Stomach (tissue), 19 donors: ENCODE measurements at places on chromosomes 2 and 18. TPM values are rescaled to one million over a fixed set of nuclear protein-coding genes. Genes with fewer than 3 reads are reported as not detected.

DNA sequence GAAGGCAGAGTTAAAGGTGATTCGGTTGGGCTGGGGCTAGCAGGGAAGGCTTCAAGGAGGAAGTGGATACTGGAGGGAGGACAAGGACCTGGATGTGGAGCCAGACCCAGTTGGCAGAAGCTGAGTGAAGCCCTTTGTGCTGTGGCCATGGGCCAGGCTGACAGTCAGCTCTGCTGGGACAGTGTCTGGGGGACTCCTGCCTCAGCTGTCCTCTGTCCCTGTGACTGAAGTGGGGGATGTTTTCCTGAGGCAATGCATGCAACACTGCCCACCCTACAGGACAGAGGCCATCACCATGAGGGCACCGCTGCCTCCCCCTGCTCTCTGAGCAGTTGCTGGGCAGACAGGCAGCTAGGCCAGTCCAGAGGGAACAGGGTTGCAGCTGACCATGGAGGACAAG is 40.0 kb downstream of the ST8SIA5 start:
- DNase-seq = no peak

SDC1 gene
- total RNA-seq = 140 TPM

DNA sequence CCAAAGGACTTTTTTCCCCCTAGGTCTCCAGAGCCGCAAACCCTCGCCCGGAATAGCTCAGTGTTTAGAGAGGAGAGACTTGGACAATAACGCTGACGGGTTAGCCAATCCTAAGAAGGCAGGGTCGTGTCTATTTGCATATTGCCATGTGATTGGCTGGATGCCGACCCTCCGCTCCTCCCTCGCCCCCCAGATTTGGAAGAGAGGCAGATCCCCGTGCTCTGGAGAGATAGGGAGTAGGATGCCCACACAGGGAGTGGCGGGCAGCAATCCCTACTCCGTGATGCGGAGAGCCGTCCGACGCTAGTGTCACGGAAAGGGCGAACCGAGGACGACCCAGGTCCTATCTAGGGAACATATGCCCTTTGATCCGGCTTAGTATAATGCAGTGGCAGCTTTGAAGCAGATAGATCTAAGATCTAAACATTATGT is 1.4 kb downstream of the WNT6 start:
- DNase-seq = no peak

GRCh38 chr18:44715245-44715644 is 34.6 kb downstream of the SETBP1 start:
- no peak for DNase-seq

- no peak for DNase-seq
Measured at GRCh38 chr2:61318553-61318952, 152.3 kb downstream of the USP34 start.

UGT1A5 gene
- total RNA-seq = 1.7 TPM

MDH1B gene
- 0.87 TPM for total RNA-seq

MARCHF4 gene
- total RNA-seq = 0.55 TPM

DNA sequence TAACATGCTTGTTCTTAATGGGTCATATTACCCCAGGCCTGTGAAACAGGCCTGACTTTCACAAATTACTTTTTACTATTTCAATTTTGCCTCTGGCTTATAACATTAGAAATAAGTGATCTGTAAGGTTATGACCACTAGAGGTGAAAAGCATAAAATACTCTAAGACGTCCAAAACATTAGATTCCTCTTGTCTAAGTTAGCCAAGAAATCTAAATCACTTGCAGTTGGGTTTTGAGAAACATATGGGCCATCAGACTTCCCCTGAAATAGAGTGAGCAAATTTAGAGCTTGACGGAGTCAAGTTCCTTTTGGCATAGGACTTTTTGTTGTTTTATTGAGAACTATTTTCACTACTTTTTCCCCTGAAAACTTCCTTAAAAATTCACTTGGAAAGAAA is 32.7 kb upstream of the RIT2 start:
- no peak for DNase-seq

TCF7L1 gene
- total RNA-seq = 6.4 TPM

SPDYA gene
- total RNA-seq = 7.1 TPM

DNA sequence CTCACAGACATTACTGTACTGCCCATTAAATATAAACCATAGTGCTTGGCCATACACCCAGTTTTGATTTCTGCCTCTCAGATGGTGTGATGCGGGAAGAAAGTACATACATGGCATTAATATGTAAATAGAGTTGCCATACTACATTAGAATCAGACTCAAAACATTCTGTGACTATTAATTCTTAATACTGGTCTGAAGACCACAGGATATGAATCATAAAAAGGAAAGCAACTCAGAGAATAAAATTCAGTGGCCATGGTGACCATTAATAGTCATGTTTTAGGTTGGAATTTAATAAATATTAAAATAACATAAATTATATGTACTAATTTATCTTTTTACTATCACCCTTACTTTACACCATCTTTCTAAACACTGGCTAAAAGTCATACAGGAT is 33.0 kb upstream of the WDR75 start:
- DNase-seq = no peak

NCKAP5 gene
- total RNA-seq = not detected

RASGRP3 gene
- total RNA-seq = 0.29 TPM
